ENCODE measurements at places on chromosomes 2 and 18.

- peak; percentile 34 for DNase-seq
These were observed 200.8 kb downstream of the AGPS start for GRCh38 chr2:177593402-177593801.

- no peak for DNase-seq
These were observed 343.6 kb upstream of the SYT4 start for GRCh38 chr18:43620936-43621335.

DNA sequence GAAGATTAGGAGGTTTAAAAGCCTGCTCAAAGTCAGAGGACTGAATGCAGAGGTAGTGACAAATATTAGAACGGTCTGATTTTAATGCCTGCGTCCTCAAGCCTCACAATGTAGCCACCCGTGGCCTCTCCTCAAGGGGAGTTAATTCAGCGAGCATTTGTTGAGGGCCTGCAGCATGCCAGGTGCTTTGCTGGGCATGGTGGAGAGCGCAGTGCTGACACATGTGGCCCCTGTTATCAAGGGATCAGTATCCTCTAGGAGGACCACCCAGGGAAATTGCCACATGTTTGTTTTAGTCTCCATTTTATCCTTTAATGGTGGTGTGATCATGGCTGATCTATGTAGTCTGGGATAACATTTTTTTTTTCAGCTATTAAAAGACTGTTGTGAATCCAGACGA lies 19.2 kb downstream of the PMAIP1 start:
- no peak for DNase-seq

DNA sequence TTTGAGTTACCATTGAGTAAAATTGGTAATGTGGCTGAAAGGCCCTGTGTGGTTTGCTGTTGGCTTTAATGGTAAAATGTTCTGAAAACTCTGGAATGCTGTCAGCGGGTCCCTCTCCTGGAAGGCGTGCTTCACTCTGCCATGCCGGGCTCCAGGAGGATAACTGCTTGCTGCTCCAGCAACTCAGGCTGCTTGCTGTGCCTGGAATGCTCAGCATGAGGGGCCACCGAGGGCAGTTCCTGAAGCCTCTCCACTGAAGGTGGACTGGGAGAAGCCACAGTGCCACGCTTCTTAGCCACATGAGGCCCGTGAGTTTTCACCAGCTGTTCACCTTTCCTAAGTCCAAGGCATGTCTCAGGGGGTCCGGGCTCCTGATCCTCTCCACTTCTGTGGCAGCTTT lies 90.4 kb upstream of the FAM110C start:
- DNase-seq, result no peak

GRCh38 chr18:29164993-29165599 lies 988.2 kb upstream of the CDH2 start:
- no peak for DNase-seq

DNA sequence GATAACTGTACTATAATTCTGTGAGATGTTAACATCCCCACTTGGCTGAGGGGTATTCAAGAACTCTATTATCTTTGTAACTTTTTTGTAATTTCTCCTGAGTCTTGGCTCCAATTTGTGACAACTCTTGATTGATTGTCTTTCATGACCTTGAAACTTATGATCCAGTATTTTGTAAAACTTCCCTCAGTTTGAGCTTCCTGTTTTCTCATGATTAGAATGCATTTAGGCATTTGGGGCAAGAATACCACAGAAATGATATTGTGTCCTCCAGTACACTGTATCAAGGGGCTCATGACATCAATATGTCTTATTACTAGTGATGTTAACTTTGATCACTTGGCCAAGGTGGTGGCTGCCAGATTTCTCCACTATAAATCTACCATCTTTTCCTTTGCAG lies 37.4 kb downstream of the PNO1 start:
- DNase-seq, result no peak

DNA sequence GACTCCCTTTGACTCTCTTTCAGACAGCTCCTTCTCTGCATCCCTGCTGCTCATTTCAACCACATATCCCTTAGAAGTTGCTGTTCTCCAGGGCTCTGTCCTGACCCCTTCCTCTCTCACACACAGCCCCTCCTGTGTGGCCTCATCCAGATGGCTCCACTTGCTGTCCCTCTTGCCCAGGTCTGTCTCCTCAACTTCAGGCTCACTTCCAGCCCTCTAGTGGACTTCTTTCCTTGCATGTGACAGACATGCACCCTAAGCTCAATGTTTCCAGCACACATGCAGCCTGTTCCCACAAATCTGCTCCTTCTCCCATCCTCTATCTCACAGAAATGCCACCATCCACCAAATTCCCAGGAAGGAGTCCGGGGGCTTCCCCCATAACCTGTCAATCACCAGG lies 9.0 kb upstream of the MRPL19 start:
- DNase-seq, result no peak

DNA sequence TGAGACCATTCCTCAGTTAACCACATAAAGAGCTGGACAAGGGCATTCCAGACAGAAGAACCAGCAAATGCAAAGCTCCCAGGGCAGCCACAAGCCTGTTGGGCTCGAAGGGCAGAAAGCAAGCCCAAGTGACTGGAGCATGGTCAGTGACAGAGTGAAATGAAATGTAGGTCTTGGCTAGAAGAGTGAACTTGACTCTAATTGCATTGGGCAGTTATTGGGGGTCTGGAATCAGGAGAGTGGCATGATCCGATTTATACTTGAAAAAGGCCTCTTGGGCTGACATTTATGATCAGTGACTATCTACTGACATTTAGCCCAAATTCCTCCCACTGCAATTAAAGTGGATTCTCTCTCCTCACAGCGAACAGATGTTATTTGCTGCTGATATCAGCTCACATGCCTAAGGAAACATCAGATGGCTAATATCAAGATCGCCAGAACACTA lies 152.5 kb upstream of the KLF7 start:
- no peak for DNase-seq

- no peak for DNase-seq
These were observed 51.7 kb downstream of the MFSD6 start for GRCh38 chr2:190459881-190460280.

DNA sequence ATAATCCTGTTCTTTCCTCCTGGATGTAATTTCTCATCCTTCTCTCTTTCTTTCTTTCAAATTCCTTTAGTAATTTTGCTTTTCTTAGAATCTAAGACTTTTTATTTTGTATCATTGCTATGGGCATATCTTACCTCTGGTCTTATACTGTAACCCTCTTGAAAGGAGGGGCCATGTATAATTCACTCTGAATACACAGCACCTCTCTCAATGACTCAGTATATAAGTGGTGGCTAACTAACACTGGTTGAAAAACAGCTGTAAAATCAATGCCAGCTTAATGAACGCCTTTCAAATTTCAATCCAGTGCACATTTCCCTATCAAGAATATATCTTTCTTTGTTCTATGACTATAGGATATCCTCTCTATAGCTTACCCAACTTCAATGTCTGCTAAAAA lies 53.7 kb downstream of the CWC22 start:
- DNase-seq, result no peak

DNA sequence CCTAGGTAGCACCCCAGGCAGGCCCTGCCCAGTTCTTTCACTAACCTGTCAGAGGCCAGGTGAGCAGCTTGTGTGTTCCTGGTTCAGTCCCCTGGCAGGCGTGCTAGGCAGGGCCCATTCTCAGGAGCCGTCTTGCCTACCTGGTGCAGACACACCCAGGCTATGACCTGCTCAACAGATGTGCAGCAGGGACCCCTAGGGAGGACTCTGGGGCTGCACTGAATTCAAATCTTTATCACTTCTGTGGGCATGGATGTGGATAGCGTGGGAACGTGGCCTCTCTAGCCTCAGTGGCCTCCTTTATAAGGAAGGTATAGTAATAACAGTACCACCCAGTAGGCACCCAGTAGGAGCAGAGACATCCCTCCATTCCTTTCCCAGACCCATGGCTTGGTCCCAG lies 48.4 kb downstream of the PLEKHB2 start:
- DNase-seq, result no peak

DNA sequence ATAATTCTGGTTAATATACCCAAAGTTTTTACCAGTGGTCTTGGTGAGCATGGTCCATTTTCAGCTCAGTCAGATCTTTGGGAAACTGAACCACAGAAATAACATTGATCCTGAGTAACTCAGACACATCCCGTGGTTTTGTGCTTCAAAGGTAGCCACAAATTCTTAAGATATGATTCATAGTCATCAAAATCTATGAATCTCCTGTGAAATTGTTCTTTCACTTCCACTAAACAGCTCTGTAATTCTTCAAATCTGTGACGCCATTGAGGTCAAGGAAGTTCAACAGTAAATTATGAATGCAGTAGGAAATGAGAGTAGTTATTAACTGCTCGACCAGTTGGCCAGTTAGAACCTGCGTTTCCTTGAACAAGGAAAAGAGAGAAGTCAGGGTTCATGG lies 147.3 kb downstream of the IRS1 start:
- DNase-seq, result no peak

DNA sequence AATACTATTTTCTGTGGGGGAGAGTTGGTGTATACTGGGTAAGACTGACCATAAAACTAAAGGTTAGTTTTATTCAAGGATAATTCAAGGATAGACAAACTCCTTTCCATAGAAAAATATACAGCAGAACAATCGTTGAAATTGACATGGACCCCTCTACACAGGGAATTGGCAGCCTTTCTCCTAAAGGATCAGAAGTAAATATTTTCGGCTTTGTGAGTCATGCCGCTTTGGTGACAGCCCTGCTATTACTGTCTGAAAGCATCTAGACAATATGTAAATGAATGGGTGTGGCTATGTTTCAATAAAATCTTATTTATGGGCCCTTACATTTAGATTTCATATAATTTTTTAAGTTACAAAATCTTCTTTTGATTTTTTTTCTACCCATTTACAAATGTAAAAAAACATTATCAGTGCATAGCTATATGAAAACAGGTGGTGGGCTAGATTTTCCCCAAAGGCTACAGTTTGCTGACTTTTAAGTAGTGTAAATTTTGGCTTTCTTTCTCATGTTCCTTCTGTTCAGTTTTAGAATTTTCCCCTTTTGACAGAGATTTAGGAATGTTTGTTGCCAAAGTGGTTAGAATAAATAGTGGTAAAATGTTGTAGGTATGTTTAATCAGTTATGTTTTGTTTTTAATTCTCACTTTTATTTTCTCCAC lies 270.6 kb downstream of the DCC start:
- no peak for DNase-seq

- DNase-seq, result no peak
These were observed 87.3 kb downstream of the BABAM2 start for GRCh38 chr2:27977731-27978312.

DNA sequence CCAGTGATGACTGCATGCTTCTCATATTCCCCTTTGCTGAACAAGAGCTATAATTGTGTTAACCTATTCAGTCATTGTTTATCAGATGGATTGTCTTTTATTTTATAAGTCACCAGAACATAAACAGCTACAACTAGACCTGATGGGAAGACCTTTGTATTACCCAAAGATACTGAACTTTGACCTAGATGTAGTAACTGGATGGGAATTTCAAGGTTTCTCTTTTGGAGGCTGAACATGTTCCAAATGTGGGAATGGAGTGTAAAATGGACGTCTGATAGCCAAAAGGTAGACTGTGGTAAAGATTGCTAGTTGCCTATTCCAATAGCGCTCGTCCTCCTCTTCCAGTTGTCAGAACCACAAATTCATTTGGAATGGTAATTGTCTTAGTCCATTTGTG lies 56.4 kb upstream of the ST3GAL5 start:
- DNase-seq, result no peak

GRCh38 chr2:129609224-129609623 lies 370.2 kb upstream of the RAB6C start:
- no peak for DNase-seq

DNA sequence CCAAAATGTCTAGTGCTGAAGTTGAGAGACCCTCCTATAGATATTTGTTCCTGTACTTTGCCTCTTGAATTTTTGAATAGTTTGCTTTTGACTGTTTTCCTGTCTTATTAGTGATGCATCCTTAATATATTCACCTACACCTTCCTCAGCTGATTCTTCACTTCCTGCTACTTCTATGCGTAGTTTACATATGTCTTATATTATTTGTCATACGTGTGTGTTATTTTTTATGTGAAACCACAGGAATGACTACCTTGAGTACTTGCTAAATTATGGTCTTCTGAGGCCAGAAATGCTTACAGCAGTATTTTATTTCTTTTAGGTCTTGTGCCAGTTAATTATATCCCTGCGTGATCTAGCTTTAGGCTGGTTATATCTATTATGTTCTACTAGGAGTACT lies 9.9 kb downstream of the UBE2E3 start:
- DNase-seq, result no peak

- peak; percentile 58 for DNase-seq
These were observed 188.6 kb downstream of the MYCN start for GRCh38 chr2:16128746-16129610.

DNA sequence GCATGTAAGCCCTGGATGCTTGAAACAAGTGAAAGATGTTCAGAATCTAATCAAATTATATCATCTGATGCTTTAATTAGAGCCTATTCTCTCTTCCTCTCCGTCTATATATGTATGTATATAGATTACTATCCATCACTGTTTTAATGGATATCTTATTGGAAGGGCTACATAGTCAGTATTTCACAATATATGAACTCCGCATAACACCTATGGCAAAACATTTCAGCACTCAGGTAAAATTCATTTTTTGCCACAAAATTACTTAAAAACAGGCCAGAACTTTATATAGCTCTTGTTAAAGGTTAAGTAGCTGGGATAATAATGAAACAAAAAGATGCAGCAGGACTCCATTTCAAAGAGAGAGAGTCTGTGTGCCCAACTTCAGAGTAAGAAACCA lies 1.2 kb downstream of the PJVK start:
- DNase-seq, result no peak

- DNase-seq, result no peak
These were observed 119.2 kb upstream of the SCN7A start for GRCh38 chr2:166613226-166613625.

GRCh38 chr2:207698301-207698700 lies 13.1 kb upstream of the CCNYL1 start:
- DNase-seq, result no peak

DNA sequence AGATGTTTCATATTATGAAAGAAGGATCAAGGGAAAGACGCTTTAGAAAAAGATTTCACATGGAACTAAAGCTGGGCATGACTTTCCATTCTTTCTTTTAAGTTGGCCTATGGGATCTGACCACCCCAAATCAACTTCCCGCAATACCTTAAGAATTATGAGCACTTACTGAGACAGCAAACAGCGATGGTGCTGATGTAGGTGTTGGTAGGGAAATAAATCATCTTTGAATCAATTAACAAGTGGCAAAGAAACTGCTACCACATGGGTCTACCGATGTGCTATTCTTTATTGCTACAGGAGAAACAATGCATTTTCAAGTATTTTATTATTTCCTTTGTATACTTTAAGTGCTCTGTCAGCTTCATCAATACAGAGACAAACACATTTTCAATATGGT lies 239.6 kb downstream of the PIEZO2 start:
- DNase-seq, result no peak

GRCh38 chr2:189318761-189319160 lies 122.5 kb upstream of the WDR75 start:
- no peak for DNase-seq

DNA sequence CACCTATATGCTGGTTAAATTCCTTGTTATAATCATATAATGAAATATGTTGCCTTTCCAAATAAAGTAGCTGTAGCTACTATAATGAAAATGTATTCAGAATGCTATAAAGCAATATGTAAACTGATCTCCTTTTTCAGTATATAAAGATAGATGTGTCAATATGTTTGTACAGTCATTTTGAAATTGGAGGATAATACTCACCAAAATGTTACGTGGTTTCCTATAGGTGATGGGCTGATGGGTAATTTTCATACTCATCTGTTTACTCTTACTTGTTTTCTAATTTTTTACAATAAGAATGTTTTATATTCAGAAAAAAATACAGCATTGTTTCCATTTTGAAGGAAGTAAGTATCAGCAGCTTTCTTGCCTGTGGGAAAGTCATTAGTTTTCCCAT lies 70.2 kb downstream of the PRKRA start:
- no peak for DNase-seq

All from vagina (tissue), 2 donors.